ENCODE measurements at places on chromosomes 13 and 19. TPM values are rescaled to one million over a fixed set of nuclear protein-coding genes. Genes with fewer than 3 reads are reported as not detected.

AP1M2 gene
- total RNA-seq, result 59.2 TPM

ZFP14 gene
- 1.9 TPM for total RNA-seq

PLK5 gene
- not detected for total RNA-seq

ZNF254 gene
- 9.9 TPM for total RNA-seq

CAPN12 gene
- total RNA-seq, result 11.6 TPM

DNA sequence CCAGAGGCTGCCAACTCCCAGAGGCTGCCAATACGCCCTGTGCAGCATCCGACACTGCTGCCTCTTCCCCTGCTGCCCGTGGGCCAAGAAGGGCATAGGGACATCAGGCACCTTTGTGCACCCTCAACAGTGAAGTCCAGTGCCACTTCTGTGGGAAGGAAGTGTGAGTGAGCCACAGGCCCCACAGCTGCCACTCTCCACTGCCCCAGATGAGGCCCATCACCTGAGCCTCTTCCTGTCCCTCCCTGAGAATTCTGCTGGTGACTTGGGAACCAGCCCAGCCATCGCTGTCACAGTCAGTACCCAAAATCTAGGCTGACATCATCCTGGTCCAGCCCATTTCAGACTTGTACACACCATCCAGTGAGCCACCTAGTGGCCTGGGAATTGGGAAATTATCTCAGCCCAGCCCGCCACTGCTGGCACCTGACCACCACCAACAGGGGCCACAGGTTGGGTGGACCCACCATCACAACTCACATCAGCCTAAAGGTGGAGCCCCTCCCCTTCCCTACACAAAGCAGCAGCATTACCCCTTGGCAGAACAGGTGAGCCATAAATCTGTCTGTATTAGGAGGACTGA lies 733.9 kb upstream of the KLHL1 start:
- H3K36me3 ChIP-seq, result no peaks in the 10 kb centered on the region
- no peak overlapping the region for H3K27ac ChIP-seq
- no peak overlapping the region for H3K4me3 ChIP-seq
- no peak for DNase-seq
- H3K4me1 ChIP-seq, result no peaks in the 10 kb centered on the region
- no peaks in the 10 kb centered on the region for H3K27me3 ChIP-seq

- DNase-seq, result peak; percentile 79
- no peaks in the 10 kb centered on the region for H3K27me3 ChIP-seq
- peaks cover 20% of the 10 kb centered on the region for H3K36me3 ChIP-seq
- peak within 1 kb of the TSS; percentile 91 for H3K4me3 ChIP-seq
These were observed at the start of gene ZNF792 for GRCh38 chr19:34963573-34964406. Gene ZNF792, minus strand, starts transcription at chr19:34964229. Its CDS starts 567 bp downstream, at chr19:34963662.

GRCh38 chr19:30144242-30144758 lies 202.3 kb downstream of the URI1 start:
- no peak overlapping the region for H3K4me3 ChIP-seq
- no peaks in the 10 kb centered on the region for H3K4me1 ChIP-seq
- peaks cover 11% of the 10 kb centered on the region for H3K27me3 ChIP-seq
- DNase-seq, result no peak
- no peaks in the 10 kb centered on the region for H3K36me3 ChIP-seq
- no peak overlapping the region for H3K27ac ChIP-seq

DNA sequence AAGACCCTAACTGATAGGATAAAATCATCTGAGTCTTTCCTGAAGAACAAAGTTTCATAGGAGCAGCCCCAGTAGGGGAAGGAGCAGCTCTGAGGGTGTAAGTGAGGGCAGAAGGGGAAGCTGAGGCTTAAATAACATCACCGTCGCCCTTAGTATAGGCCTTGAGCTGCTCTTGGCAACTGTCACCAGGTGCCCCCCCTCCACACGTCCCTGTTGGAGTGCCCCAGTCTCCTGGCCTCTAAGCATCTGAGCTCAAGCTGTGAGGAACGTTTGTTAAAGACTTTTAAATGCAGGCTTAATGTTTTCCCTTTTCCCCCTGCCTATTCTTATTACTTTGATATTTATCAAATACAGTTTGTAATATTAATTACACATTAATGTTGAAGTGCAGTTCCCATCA lies 170.6 kb downstream of the ZIC5 start:
- no peak for DNase-seq
- H3K27me3 ChIP-seq, result no peaks in the 10 kb centered on the region
- no peaks in the 10 kb centered on the region for H3K36me3 ChIP-seq
- no peak overlapping the region for H3K4me3 ChIP-seq

GRCh38 chr13:74062933-74063332 lies 71.3 kb downstream of the KLF12 start:
- no peak for DNase-seq
- H3K4me3 ChIP-seq, result no peak overlapping the region
- no peaks in the 10 kb centered on the region for H3K36me3 ChIP-seq
- H3K27ac ChIP-seq, result no peak overlapping the region
- H3K27me3 ChIP-seq, result no peaks in the 10 kb centered on the region

All from suprapubic skin (tissue), 4 donors.